Neuronal stem cell (in vitro differentiated cells): ENCODE measurements at places on chromosomes 5 and 9.

- DNase-seq, result no peak
Measured at GRCh38 chr5:14229181-14229580, 86.0 kb downstream of the TRIO start.

DNA sequence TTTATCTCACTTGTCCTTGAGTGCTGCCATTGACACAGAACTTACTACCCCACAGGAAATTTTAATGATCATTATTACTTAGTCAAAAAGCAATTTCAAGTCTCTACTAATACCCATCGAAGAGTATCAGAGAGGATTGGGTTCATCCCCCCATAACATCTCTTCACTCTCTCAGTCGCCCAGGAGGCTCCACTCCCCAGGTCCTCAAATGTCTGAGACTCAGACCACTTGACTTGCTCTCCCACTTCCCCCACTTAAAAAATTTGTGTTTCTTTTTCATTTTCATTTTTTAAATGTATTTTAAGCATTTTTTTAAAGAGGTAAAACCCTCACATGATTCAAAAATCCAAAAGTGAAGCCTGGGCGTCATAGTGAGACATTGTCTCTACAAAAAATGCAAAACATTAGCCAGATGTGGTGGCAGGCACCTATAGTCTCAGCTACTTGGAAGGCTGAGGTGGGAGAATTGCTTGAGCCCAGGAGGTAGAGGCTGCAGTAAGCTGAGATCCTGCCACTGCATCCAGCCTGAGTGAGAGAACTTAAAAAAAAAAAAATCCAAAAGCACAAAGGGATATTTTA lies 56.8 kb upstream of the TRAF1 start:
- no peak for DNase-seq

DNA sequence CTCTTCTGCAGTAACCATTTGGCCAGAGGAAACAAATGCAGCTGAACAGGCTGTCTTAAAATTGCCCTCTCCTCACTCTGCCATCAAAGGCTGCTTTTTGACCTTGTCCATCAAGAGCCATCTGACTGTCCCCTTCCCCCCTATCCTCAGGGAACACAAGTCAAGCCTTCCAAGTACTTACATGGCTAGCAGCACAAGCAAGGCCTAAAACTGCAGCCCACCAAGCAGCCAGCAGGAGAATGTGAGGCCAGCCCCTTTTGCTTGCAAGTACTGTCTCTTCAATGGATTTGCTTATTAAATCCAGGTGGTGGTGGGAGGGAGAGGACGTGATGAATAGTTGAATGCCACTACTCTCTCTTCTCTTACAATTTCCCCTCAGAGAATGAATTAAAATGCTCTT lies 83.5 kb downstream of the HTR1A start:
- no peak for DNase-seq

DNA sequence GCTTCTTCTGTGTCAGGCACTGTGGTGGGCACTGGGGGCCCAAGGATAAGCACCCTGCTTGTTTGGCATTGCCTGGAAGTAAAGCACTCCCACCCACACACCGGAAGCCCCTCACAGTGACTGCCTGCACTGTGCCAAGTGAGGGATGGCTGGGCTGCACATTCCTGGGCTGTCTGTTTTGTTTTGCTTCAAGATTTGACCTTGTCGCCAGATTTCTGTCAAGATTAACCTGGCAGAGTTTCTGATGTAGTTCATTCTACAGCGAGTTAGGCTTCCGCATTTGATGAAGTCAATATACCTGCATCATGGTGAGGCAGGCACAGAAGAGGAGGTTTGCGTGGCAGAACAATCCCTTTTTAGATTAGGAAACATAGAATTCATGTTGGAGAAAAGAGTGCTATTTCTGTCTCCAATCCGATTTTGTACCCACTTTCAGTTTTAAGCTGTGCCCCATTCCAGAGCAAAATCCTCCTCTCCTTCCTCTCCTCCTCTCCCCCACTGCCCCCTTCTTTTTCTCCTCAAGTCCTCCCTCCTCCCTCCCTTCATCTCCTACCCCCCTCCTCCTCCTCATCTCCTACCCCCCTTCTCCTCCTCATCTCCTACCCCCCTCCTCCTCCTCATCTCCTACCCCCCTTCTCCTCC lies 14.4 kb upstream of the BOD1 start:
- DNase-seq, result no peak

- DNase-seq, result no peak
Measured at GRCh38 chr5:150783422-150783928, 4.9 kb downstream of the SMIM3 start.

GRCh38 chr5:148523139-148523538 lies 131.2 kb downstream of the HTR4 start:
- no peak for DNase-seq

GRCh38 chr9:2299843-2300205 lies 284.7 kb downstream of the SMARCA2 start:
- no peak for DNase-seq

DNA sequence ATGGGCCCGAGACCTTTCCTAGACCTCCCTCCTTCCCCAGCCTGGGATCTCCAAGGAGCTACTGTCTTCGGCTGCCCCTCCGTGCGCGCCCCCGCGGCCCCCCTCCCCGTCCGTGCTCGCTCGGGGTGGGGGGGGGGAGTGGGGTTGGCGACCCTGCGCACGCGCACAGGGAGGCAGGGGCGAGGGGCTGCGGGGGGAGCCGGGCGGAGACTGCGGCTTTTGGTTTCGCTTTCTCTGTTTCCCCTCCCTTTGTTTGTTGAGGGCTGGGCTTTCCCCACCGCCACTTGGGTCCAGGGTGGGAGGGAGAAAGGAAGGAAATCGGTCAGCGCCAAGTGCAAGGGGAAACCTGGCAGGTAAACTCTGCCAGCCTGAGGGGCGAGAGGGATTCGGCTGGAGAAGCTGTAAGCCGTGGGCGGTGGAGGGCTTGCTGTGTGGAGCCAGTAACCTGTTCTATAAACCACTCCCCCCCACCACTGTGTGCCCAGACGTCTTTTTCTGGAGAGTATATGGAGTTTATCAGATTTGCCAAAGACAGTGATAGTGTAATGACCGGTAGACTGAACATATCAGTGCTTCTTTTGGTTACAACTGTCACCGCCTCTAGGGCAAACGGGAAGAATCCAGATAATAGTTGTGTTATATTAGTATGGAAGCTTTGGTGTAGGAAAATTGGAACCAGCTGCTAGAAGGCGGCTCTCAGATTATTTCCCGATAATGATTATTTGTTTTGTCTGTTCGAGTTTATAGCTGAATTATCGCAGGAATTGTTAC lies 684 bp downstream of the DNAJA1 start:
- DNase-seq, result no peak

DNA sequence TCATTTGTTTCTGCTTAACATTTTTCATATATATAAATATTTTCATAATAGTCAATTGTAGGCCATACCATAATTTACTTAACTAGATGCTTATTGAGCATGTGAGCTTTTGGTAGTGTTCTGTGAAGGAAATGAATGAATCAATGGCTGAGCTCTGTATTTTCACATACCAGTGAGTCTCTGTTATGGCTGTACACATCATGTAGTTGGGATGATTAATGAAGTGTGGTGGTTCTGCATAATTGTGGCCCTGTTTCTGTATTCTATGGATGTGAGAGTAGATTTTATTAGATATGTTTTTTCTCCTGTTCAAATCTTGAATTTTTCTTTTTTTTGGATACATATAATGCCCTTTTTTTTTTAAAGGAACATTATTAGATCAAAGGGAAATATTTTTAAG lies 56.2 kb downstream of the CTNNA1 start:
- no peak for DNase-seq
